SK-N-SH (cell line): ENCODE measurements at places on chromosomes 2 and 18. TPM values are rescaled to one million over a fixed set of nuclear protein-coding genes. Genes with fewer than 3 reads are reported as not detected.
A peak's percentile ranks its signal among the peaks of the same experiment; 100 is the strongest.

DNA sequence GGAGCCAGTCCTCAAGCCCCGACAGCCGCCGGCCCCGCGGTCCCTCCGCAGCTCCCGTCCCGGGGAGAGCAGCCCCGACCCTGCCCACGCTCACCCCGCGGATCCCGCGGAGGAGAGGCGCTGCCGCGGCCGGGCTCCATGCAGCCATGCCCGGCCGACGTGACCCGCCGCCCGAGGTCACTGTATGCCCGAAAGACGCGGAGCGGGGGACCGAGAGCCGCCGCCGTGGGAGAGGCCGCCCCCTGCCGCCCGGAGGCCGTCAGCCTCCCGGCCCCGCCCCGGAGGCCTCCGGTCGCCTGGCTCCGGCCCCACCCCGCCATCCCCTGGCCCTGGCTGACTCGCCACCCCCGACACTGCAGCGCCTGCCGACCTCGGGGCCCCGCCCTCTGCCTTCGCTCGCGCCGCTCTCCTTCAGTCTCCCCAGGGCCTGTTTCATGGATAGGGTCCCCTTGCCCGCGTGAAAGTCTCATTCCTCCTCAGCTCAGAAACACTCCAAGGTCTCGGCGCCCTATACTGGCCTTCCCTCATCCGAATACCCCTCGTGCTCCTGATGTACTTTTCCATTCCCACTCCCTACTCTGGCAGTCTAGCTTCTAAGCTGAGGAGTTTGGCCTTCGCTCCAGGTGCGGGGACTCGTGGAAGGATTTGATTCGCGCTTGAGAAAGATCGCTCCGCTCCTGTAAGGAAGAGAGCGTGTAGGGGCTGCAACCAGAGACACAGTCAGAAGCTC, at the start of gene BOLA3:
Gene BOLA3, minus strand, starts transcription at position 186 of the 730 bp plus-strand sequence. Its CDS starts 38 bp downstream, at position 148.
- H3K27me3 ChIP-seq = no peaks in the 10 kb centered on the region
- H3K27ac ChIP-seq = peak within 1 kb of the TSS; percentile 67
- peaks cover 4% of the 10 kb centered on the region for H3K4me1 ChIP-seq

- no peaks in the 10 kb centered on the region for H3K27me3 ChIP-seq
- no peak for DNase-seq
- H3K36me3 ChIP-seq = no peaks in the 10 kb centered on the region
- no peak overlapping the region for H3K4me3 ChIP-seq
Observed at GRCh38 chr2:222989431-222989830, 62.6 kb upstream of the KCNE4 start.

- no peak overlapping the region for H3K4me3 ChIP-seq
- no peak for DNase-seq
- H3K36me3 ChIP-seq = no peaks in the 10 kb centered on the region
- H3K27me3 ChIP-seq = no peaks in the 10 kb centered on the region
Observed at GRCh38 chr2:105803773-105804172, 59.1 kb downstream of the NCK2 start.

DNA sequence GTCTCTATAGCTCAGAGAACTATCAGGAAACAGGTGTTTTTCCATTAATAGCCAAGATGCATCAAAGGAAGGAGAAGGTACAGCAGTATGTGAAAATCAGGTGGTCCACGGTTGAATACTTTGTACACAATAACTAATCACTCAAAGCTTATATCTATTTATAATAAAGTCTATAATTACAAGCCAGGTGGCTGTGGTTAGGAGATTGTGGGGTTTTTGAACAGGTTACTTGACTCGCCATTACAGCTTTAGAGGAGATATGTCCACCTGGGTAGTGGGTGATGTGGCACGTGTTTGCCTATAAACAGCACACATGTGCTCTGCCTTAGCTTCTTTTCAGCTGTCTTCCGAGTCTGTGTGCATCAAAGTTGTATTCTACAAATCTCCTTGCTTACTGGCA, 892.2 kb upstream of the ZEB2 start:
- no peaks in the 10 kb centered on the region for H3K36me3 ChIP-seq
- no peak for DNase-seq
- H3K4me1 ChIP-seq = no peaks in the 10 kb centered on the region
- H3K27ac ChIP-seq = no peak overlapping the region
- H3K27me3 ChIP-seq = no peaks in the 10 kb centered on the region

GRCh38 chr2:101003278-101003775, 1.2 kb downstream of the RPL31 start:
- H3K27ac ChIP-seq = peak overlapping the region; percentile 81
- DNase-seq = no peak
- H3K27me3 ChIP-seq = no peaks in the 10 kb centered on the region
- H3K4me3 ChIP-seq = peak overlapping the region; percentile 91

The DAW1 gene
- polyA plus RNA-seq = 1.2 and 2.4 TPM in 2 replicates

The ACADL gene
- not detected in 2 replicates for polyA plus RNA-seq

GRCh38 chr18:54052732-54053429, 171.6 kb downstream of the MBD2 start:
- DNase-seq = no peak
- H3K4me1 ChIP-seq = no peaks in the 10 kb centered on the region
- H3K4me3 ChIP-seq = no peak overlapping the region
- H3K36me3 ChIP-seq = no peaks in the 10 kb centered on the region

- H3K4me1 ChIP-seq = no peaks in the 10 kb centered on the region
- H3K27ac ChIP-seq = no peak overlapping the region
- no peaks in the 10 kb centered on the region for H3K36me3 ChIP-seq
- H3K27me3 ChIP-seq = peaks cover 12% of the 10 kb centered on the region; the same call in 1 of the 2 replicates
Observed at GRCh38 chr2:230913406-230914143, 11.5 kb downstream of the GPR55 start.

DNA sequence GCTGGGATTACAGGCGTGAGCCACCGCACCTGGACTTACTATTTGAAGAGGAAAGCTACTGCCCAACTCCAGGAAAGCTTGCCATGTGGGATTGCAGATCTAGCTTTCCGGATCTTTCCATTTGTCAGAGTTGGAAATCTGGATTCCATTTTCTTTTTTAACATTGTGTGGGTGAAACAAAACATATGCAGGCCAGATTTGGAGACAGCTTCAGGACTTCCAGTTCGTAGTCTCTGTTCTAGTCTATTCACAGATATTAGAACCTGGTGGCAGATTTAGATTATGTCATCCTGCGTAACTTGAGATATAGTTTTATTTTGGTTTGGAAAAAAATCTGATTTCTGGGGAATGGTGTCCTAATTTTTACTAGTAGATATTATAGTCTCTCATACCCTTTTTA, 70.5 kb downstream of the ZNF236 start:
- H3K27ac ChIP-seq = no peak overlapping the region
- H3K4me3 ChIP-seq = no peak overlapping the region
- no peaks in the 10 kb centered on the region for H3K27me3 ChIP-seq
- H3K4me1 ChIP-seq = no peaks in the 10 kb centered on the region

DNA sequence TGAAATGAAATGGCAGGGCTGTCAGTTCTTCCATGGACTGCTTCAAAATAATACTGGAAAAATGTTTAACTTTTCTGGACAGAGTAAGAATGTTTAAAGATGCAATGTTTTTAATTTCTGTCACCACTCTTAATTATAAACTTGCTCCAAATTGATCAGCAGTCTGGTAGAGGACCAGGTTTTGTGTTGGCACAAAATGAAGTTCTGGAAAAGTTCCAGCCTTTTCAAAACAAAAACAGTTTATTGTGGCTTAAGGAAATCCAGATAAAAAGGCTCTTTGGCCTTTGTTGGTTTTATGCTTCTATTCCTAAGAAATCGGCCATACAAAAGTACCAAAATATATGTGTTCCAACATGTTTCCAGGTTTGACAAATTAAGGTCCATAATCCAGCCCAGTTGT, 48.8 kb downstream of the PTRHD1 start:
- no peak overlapping the region for H3K27ac ChIP-seq
- peaks cover 30% of the 10 kb centered on the region for H3K36me3 ChIP-seq
- no peak for DNase-seq
- H3K27me3 ChIP-seq = no peaks in the 10 kb centered on the region

The CFAP210 gene
- 0.03 TPM in 1 of 2 replicates, not detected in the other for polyA plus RNA-seq

DNA sequence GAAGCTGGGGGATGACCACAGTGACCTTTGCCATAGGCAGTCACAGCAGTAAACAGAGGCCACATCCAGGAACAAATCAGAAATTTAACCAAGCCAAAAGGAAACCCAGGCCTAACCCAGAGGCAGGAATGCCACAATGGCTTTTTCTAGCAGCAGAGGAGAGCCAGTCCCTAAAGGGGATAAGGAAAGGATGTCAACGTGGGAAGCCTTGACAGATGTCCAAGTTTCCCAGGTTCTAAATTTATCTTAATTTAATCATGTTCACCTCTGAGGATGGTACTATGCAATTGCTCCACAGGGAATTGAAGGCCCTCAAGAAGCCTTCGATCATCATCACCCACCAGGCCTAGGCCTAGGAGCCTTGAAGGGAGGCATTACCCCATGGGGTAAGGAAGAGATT, 374.7 kb downstream of the TNS1 start:
- H3K36me3 ChIP-seq = no peaks in the 10 kb centered on the region
- H3K27me3 ChIP-seq = no peaks in the 10 kb centered on the region
- DNase-seq = no peak
- H3K4me3 ChIP-seq = no peak overlapping the region
- no peaks in the 10 kb centered on the region for H3K4me1 ChIP-seq
- no peak overlapping the region for H3K27ac ChIP-seq

DNA sequence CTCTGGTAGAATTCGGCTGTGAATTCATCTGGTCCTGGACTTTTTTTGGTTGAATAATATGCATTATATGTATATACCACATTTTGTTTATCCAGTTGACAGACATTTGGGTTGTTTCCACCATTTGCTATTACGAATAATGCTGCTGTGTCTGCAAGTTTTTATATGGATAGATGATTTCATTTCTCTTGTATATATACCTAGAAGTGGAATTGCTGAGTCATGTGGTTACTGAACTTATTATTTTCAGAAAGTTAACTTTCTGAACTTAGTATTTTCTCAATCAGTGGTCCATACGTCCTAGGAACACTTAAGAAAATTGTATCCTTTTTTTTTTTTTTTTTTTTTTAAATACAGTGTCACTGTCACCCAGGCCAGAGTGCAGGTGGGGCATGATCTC, 63.3 kb downstream of the RIF1 start:
- H3K4me3 ChIP-seq = no peak overlapping the region
- H3K4me1 ChIP-seq = 0 out of 2 replicates have a peak, but pooled peaks cover under 1% of the 10 kb centered on the region
- H3K36me3 ChIP-seq = peaks cover 62% of the 10 kb centered on the region
- DNase-seq = no peak
- H3K27me3 ChIP-seq = no peaks in the 10 kb centered on the region
- no peak overlapping the region for H3K27ac ChIP-seq

GRCh38 chr2:25590921-25591505, 82.4 kb downstream of the DTNB start:
- DNase-seq = no peak
- H3K27me3 ChIP-seq = no peaks in the 10 kb centered on the region
- H3K4me1 ChIP-seq = peaks cover 20% of the 10 kb centered on the region
- H3K4me3 ChIP-seq = no peak overlapping the region
- H3K36me3 ChIP-seq = no peaks in the 10 kb centered on the region
- no peak overlapping the region for H3K27ac ChIP-seq

DNA sequence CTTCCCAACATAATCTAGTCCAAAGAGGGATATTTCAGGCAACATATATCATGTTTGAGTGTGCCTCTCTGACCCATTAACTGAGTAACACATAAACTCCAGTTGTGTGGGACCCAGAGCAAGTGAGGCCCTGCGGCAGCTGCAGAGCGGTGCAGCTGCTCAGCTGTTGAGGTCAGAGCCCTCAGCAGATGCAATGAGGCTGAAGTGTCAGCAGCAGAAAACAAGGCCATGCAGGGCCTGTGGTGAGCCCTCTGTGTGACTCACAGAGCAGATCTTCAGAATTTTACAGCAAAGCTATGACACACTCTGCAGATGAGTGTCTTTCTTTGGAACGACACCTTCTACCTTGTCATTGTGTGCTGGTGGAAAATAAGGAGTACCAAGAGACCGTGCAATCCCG, 168.5 kb downstream of the CBLN2 start:
- no peaks in the 10 kb centered on the region for H3K27me3 ChIP-seq
- no peaks in the 10 kb centered on the region for H3K36me3 ChIP-seq
- no peak for DNase-seq

The KCNIP3 gene
- 0.97 and 1.6 TPM in 2 replicates for polyA plus RNA-seq

The NCKAP5 gene
- 0.02 TPM in 2 replicates for polyA plus RNA-seq

DNA sequence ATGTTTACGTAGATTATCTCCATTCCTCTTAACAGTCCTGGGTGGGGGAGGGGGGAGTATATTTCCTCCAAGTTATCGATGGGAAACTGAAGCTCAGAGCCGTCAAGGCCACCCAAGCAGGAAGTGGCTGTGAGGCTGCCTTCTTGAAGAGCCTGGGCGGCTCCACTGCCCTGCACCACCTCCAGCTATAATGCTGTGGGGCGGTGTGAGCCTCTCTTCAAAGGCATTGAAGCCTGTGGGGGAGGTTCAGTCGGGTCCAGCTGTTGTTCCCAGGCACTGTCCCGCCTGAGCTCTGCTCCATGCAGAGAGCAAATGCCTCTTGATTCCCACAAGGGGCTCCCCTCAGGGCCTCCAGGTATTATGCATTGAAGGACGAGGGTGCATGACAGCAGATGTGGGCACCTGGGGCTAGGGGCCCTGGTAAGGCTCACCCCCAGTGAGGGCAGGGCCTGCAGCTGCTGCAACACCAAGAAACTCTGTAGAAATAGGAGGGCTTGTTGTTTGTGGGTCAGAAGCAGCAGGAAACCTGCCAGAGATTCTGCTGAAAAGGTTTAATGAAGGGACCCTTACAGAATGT, 29.5 kb upstream of the LAPTM4A start:
- DNase-seq = no peak
- no peak overlapping the region for H3K27ac ChIP-seq
- no peaks in the 10 kb centered on the region for H3K27me3 ChIP-seq
- no peak overlapping the region for H3K4me3 ChIP-seq
- H3K36me3 ChIP-seq = no peaks in the 10 kb centered on the region

- H3K27ac ChIP-seq = no peak overlapping the region
- peak overlapping the region; percentile 92 for H3K4me3 ChIP-seq
- DNase-seq = no peak
- peaks cover 11% of the 10 kb centered on the region for H3K36me3 ChIP-seq
- H3K27me3 ChIP-seq = no peaks in the 10 kb centered on the region
Observed at GRCh38 chr2:241638940-241639339, 1.4 kb downstream of the ATG4B start.

- H3K27me3 ChIP-seq = no peaks in the 10 kb centered on the region
- H3K4me1 ChIP-seq = no peaks in the 10 kb centered on the region
- DNase-seq = no peak
- no peaks in the 10 kb centered on the region for H3K36me3 ChIP-seq
- no peak overlapping the region for H3K4me3 ChIP-seq
- H3K27ac ChIP-seq = no peak overlapping the region
Observed at GRCh38 chr2:223036790-223037444, 15.1 kb upstream of the KCNE4 start.

The DTNB gene
- polyA plus RNA-seq = 14.9 and 15.3 TPM in 2 replicates

- H3K27me3 ChIP-seq = no peaks in the 10 kb centered on the region
- no peak for DNase-seq
- no peaks in the 10 kb centered on the region for H3K4me1 ChIP-seq
- H3K27ac ChIP-seq = no peak overlapping the region
Observed at GRCh38 chr2:177432703-177433102, 40.1 kb downstream of the AGPS start.

DNA sequence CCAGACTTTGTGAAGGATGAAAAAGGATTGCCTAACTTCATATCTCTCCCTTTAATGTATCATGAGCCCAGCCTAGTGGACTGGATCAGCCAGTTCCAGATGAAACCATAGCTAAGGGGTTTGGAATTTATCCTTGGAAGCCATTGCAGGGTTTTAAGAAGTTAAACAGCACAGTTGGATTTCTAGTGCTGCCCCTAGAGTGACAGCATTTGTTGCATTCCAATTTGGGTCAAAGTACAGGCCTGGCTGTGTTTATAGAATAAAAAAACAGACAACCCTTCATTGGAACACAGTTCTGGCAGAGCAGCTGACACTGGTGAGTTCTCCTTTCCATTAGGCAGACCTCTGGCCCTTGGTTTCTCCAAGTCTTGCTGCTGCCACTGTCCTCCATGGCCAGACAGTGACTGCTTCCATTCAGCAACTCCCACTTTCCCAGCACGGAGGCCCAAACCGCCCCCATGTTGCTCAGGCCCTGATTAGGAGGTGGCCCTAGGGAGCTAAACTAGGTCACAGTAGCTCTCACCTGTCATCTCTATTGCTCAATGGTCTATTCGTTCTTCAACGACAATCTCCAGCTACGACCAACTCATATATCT, 8.0 kb downstream of the GPR39 start:
- H3K27ac ChIP-seq = no peak overlapping the region
- H3K27me3 ChIP-seq = no peaks in the 10 kb centered on the region
- H3K4me1 ChIP-seq = no peaks in the 10 kb centered on the region
